SW480 (cell line): ENCODE measurements at places on chromosomes 4 and X.

DNA sequence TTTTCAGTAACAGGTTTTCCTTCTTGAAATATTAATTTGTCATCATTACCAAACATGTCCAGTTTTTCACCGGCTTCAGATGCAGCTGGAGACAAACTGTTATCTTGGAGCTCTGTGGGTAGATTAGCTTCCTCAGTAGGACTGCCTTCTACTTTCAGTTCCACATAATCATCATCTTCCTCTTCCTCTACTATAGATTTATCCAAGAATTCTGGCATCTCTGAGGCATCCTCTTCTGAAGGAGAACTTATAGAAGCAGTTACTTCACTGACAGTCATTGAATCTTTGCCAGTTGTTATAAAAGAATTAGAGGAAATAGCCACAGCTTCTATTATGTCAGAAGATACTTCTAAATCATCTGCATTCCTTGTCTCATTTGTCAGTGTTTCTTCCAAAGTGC, 162.9 kb downstream of the LRBA start:
- no peak for DNase-seq

DNA sequence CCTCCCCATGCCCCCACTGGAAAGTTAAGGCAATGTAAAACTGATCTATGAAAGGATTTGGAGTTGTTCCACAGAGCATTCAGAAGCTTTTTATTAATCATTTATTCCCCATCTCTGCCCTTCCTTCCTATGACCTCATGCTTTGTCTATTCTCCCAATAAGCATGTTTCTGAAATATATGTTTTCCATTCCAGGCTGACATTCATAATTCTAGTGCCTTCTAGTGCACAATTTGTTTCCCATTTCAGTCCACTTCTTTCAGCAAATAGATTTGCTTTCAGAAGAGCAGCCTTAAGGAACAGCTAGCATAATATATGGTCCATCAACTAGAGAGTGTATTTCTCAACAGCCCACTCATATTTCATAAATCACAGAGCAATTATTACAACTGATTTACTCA, 77.1 kb upstream of the ATXN3L start:
- no peak for DNase-seq

DNA sequence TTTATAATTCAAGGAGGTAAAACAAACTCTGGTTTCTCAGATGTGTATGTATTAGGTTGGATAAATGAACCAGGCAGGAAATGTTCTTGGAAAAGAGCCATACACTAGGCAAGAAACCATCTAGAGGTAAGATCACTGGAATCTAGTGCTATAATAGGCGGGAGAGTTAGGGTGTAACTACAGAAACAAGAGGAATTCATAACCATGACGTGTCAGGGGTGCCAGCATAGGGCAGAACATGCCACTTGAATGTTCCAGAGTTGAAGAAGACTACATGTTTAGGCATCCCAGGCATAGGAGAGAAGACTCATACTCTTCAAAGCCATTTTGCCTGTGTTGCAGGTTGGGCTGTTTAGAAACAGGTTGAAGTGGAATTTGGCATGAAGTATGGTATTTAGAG, 198.7 kb downstream of the CCNG2 start:
- no peak for DNase-seq

DNA sequence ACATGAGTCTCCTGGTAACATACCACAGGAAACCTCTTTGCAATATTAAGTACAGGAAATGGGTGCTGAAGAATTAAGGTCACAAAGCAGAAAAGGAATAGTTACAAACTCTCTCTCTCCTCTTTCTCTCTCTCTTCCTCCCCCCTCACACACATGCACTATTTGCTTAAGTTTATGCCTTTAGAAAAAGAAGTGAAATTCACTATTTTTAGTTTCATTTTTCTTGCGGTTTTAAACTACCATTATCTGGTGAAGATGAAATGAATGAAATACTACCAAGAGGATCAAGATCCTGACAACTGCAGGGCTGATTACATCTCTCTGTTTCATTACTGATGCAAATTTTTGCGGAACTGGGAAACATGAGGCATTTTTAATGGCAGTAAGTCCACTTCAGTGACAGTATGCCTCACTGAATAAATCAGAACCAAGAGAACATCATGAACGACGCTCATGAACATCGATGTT, 64.3 kb upstream of the FTHL17 start:
- DNase-seq = no peak

- no peak for DNase-seq
Observed at GRCh38 chrX:41258871-41259270, 75.1 kb upstream of the DDX3X start.

GRCh38 chr4:17024425-17024824, 126.0 kb upstream of the LDB2 start:
- DNase-seq = no peak

DNA sequence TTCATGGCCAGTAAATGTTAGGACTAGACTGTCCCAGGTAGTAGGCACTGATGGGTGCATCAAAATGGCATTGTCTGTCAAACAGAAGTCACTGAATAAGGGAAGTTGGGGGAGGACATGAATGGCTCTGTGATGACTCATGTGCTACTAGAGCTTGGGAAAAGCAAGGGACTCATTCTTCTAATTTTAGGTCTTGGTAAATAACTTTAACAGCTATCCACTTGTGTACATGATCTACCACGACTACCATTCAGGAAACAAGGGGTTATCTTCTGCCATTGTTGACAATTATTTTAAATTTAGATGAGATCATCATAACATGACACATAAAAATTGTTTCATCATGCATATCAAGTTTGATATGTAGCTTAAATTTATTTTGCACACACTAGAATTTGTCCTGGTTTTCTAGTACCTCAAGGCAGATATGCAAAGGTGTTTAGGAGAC, 6.3 kb downstream of the AREG start:
- peak; percentile 73 for DNase-seq

GRCh38 chr4:150384249-150384648, 197.7 kb upstream of the MAB21L2 start:
- no peak for DNase-seq

- no peak for DNase-seq
Observed at GRCh38 chr4:184115399-184115798, 102.3 kb downstream of the ENPP6 start.

DNA sequence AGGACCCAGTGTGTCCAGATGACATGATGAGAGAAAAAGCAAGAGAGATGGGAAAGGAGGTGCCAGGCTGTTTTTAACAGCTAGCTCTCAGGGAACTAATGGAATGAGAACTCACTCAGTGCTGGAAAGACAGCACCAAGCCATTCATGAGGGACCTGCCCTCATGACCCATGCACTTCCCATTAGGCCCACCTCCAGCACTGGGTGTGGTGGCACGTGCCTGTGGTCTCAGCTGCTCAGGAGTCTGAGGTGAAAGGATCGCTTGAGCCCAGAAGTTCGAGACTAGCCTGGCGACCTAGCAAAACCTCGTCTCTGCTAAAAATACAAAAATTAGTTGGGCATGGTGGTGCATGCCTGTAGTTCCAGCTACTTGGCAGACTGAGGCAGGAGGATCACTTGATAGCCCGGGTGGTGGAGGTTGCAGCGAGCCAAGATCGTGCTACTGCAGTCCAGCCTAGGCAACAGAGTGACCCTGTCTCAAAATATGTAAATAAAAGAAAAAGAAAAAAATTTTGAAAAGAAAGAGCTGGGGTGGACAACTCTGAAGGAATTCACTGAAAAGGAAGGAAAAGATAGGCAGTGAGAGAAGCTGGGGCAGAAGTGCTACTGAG, 50.9 kb downstream of the FAM193A start:
- DNase-seq = no peak

DNA sequence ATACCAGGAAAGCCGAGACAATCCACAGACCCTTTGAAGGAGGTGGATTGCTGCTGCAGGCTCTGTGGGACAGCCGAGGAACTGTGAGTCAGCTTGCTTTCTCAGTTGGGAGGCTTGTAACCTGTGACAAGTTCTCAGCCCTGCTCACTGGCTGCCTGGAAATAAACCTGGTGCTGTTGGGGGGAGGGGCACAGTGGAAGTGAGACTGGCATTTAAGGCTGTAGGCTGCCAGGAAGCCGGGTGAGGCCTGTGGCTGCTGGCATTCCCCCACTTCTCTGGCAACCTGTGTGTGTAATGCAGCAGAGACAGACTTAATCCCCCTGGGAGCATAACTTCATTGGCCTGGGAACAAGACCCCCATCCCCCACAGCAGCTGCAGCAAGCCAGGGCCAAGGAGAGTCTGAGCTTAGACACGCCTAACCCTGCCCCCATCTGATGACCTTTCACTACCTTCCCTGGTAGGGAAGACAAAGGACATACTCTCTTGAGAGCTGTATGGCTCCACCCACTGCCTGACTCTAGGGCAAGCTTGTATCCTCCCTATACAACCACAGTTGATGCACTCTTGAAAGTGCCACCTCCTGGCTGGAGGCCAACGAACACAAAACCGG, 64.1 kb downstream of the ALPK1 start:
- peak; percentile 1 for DNase-seq

- no peak for DNase-seq
Observed at GRCh38 chr4:112966701-112967488, 82.6 kb upstream of the ANK2 start.

DNA sequence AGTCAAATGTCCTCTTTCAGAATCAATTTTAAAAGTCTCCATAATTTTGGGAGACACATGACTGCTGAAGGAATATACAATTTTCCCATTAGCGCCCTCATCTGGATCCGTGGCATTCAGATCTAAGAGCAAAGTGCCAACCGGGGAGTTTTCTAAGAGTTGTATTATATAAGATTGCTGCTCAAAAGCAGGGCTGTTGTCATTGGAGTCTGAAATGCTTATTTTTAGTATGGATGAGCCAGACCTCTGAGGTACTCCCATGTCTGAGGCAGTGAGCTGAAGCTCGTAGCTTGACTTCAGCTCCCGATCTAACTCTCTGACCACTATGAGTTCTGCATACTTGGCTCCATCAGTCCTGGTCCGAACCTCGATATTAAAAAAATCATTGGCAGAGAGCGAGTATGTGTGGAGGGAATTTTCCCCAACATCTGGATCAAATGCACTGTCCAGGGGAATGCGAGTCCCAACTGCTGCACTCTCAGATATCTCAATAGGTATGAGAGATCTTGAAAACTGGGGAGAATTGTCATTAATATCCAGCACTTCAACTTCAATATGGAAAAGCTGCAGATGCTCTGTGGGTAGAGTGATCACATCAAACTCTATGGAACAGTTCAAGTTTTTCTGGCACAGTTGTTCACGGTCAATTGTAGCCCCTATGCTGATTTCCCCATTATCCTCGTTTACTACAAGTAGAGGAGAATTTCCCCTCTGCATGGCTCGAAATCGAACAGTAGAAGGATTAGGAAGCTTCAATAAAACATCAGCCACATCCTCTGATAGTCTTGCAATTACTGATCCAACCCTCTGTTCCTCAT, 917 bp downstream of the PCDH18 start:
- no peak for DNase-seq

- peak; percentile 14 for DNase-seq
Observed at GRCh38 chrX:139224953-139225665, 305.4 kb upstream of the F9 start.

- DNase-seq = no peak
Observed at GRCh38 chr4:83885256-83886182, 349.6 kb downstream of the GPAT3 start.

- DNase-seq = no peak
Observed at GRCh38 chrX:8808661-8809060, 7.5 kb upstream of the FAM9A start.

DNA sequence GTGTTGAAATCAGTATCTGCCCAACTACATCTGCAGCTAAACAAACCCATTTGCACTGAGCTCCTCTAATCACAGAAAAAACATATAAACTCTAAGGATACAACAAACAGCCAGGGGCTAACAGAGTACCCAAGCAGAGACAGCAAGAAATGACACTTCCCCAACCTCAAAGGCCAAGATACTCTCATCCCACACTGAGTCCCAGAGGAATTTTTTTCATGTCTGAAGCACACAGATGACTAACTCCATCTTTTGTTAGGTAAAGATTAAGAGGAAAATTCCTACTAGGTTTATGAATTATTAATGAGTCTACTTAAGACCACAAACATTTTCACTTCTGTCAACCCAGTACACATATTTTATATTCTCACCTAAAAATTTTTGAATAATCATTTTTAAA, 31.6 kb downstream of the SEPSECS start:
- no peak for DNase-seq

DNA sequence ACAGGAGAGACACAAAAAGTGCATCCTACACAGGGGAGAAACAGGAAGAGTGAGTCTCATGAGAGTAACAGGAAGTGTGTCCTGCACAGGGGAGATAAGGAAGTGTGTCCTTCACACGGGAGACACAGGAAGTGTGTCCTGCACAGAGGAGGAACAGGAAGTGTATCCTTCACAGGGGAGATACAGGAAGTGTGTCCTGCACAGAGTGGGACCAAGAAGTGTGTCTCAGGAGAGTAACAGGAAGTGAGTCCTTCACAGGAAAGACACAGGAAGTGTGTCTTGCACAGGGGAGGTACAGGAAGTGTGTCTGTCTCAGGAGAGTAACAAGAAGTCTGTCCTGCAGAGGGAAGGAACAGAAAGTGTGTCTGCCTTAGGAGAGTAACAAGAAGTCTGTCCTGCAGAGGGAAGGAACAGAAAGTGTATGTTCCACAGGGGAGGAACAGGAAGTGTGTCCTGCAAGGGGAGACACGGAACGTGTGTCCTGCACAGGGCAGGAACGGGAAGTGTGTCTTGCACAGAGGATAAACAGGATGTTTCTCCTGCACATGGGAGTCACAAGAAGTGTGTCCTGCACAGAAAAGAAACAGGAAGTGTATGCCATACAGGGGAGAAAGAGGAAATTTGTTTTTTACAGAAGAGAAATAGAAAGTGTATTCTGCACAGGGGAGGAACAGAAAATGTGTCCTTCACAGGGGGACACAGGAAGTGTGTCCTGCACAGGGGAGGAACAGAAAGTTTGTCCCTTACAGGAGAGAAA, 102.0 kb downstream of the ARSF start:
- DNase-seq = no peak

DNA sequence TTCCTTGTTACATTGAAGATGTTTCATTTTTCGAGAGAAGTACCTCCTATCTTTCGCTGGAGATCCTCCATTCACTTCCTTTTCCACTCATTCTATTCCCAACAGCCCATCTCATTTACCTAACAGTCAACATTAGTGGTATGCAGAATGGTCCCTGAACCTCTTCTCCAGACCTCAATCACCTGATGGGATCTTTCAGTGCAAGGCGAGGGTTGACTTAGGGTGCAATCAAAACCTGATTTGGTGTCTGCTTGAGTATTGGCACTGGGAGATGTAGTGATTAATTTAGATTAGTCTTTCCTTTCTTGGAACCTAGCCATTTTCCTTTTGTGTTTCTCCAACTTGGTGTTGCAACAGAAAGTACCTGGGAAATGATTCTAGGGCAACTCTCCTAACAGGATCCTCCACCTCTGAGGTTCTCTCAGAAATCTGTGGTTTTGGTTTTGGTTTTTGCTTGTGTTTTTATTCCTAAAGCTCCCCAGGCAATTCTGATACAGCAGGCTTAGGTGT, 18.4 kb downstream of the DDX3X start:
- peak; percentile 23 for DNase-seq
